AG04449 (cell line): ENCODE measurements at places on chromosomes 7 and 10.

GRCh38 chr7:38975944-38976392 is 1.7 kb upstream of the POU6F2 start:
- no peak for DNase-seq

DNA sequence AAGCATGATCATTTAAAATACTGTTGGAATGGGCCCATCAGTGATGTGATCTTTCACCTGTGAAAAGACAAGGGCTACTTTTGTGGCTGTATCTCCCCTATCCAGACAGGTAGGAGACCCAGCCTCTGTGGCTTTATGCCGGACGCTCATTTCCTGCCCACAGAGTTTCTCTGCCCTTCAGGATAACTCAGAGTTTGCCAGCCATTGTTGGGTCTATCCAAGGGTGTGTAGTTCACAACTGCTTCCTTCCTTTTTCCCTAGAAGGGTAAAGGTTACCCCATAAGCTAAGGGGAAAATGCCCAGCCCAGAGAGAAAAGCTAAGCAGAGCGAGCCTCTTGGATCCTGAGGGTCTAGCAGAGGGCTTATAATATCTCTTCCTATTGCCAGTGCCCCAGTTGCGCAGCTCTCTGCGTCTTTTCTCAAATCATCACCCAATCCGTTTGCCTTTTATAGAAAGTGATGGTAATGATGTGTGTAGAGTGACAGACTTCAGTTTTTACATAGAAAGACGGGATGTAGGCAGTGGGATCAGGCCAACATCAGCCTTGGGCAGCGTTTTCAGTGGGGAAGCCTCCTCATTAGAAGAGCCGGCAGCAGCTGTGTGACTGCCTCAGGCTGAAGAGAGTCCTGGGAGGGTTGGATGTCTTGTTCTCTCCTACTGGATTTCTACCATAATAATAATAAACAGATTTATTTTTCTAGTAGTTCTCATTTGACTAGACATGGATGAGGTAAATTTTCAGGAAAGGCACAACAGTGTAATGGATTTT is 80.5 kb downstream of the MET start:
- no peak for DNase-seq

GRCh38 chr7:148835854-148836253 is 48.2 kb downstream of the EZH2 start:
- no peak for DNase-seq

DNA sequence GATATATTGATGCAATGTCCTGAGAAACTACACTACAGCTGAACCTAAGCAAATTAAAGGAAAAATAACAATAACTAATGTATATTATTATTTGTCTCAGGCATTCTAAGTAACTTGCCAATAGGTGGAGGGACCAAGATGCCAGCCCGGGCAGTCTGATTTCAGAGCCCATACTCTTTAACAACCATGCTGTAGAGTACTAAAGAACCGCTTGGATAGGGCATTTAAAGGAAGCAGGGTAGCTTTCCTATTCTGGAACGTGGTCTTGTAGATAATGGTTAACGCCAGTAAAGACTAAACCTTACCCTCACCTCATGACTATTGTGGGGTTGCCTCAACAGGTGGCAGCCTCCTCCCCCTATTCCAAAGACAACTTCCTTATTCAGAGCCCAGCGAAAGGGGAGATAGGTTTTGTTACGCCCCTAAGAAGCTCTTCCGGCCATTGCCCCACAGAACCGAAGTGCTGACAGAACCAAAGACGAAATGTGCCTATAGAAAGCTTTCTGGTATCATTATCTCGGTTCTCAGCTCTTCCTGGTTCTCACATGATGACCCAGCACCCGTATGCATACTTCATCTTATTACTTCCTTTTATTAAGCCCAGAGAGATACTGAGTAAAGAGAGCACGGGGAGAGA is 707 bp upstream of the C1GALT1 start:
- DNase-seq = no peak

GRCh38 chr7:104845557-104845956 is 168.4 kb upstream of the KMT2E start:
- no peak for DNase-seq

- no peak for DNase-seq
Measured at GRCh38 chr7:44898039-44898438, 12.7 kb upstream of the PURB start.

DNA sequence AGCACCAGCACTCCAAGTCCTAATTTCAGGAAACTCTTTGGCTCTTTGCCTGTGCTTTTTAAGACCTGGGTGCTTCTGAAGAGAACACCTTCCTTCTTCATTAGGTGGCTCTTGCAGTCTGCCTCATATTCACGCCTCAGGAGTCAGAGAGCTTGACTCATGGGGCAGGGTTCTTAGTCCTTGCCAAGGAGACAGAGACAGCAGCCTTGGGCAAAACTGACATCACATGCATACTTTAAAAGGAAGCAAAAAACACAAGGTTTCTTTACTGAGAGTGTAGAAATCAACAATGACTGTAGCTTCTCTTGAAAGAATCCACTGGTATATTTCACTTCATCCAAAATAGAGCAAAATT is 780.6 kb downstream of the INHBA start:
- peak; percentile 71 for DNase-seq

GRCh38 chr10:63365976-63366765 is 99.6 kb downstream of the JMJD1C start:
- no peak for DNase-seq

DNA sequence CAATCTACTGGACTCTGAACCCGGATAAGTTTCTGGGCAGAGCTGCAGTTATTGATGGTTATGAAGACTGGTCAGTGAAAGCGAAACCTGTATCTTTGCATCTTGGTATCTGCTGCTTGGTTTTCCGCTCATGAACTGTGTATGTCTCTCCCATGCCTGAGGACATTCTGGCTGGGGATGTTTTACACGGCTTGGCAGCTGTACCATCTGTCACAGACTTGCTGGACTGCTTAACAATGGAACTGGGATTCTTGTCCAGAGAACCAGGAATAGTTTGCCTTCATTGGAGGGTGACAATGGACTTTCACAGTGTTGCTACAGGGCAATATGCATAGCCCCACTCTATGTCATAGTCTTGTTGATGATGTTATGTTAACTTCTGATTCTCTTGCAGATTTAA is 119.9 kb upstream of the TMEM106B start:
- no peak for DNase-seq

- no peak for DNase-seq
Measured at GRCh38 chr7:131556053-131556908, at the start of gene PODXL. Gene PODXL, minus strand, starts transcription at chr7:131556628. Its CDS starts 269 bp downstream, at chr7:131556359.

GRCh38 chr10:91381257-91381891 is 28.8 kb upstream of the HECTD2 start:
- DNase-seq = no peak

DNA sequence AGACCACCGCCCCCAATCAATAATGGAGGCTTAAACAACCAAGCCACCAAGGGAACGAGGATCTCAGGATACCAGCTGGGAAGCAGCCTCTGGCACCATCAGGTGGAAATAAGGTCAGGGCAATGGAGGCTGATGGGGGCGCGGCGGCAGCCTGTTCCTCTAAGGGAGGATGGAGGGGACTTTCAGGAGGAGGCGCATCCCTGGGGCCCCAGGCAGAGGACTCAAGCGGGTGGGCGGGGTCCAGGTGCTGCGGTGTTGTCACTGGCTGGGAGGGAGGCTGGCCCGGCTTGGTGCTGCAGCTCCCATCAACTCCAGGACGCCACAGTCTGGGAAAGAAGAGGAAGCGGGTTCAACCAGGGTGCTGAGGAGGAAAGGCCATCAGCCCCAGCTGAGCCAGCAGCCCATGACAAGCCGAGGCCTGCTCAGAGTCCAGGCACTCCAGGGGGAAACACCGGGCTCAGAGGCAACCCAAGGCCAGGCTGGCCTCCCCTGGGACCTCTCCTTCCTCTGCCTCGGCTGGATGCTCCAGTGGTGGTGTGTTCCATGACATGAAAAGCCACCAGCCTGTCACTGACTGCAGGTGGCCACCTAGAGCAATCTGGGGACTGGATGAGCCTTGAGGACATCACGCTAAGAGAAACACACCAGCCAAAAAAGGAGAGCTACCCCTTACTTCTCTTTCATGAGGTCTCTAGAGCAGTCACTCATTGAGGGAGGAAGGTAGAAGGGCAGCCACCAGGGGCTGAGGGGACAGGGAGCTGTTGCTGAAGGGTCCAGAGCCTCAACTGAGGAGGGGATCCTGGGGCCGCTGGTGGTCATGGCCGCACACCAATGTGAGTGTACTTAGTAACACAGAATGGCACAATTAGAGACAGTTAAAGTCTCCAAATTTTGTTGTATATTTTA is 4.6 kb downstream of the GIGYF1 start:
- no peak for DNase-seq

DNA sequence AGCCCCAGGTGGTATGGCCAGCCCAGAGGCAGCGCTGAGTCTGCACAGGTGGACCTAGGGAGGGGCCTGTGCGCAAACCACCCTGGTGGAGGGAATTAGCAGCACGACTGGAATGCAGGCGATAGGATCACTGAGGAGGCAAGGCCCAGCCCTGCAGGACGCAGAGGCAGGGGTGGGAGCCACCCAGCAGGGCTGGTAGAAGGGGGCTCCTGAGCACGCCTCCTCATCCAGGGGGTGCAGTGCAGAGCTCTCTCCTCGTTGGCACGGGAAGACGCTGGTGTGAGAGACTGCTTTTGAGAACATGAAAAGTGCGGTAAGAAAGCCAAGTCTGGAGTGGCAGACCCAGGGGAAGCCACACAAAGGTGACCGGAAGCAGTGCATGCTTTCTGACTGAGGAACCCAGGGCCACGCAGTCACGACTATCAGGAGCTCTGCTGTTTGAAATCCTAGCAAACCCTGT is 6.0 kb downstream of the FXYD4 start:
- DNase-seq = no peak

DNA sequence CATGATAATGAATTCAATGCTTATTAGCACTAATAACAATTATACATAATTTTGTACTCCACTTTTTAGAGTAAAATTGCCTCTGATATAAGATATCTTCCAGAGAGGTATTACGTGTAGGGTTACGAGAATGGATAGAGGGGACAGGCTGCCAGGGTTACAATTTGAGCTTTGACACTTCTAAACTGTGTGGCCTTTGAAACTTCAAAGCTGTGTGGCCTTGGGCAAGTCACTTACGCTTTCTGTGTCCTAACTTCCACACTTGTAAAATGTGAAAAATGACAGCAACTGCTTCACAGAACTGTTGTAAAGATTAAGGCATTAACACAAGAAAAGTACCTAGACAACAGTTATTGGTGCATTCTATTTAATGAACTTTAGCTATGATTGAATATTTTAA is 259.5 kb upstream of the SLC26A5 start:
- no peak for DNase-seq

DNA sequence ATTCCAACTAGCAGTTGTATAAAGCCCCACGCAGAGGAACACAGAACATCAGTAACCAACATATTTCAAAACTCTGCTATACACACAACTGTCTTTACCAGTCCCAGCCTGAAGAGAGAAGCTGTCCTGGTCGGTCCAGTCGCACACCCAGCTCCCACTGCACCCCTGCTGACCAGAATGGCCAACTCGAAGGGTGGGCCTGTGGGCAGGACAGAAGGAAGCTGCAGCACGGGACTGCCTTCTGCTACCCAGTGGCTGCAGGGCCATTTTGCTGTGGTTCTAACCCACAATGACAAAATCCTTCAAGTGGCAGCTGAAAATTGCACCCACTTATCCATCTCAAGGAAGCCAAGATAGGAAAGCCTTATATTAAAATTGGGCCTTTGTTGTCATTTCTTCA is 48.2 kb downstream of the GSDME start:
- DNase-seq = no peak

DNA sequence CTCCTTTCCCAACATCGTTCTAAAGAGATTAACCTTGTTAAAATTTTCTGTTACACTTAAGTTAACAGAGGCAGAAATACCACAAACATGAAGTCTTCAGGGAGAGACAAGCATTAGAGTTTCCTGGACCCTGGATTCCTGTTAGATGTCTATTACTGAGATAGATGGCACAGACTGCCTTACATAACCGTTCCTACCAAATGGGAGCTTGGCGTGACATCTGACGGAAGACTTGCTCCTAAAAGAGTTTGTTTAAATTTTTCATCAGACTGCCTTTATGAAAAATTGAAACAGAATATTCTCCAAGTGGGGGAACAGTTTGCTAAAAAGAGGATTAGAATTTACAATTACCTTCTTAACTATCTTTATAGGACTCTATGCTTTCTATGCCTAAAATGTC is 22.7 kb downstream of the ANK3 start:
- DNase-seq = no peak

DNA sequence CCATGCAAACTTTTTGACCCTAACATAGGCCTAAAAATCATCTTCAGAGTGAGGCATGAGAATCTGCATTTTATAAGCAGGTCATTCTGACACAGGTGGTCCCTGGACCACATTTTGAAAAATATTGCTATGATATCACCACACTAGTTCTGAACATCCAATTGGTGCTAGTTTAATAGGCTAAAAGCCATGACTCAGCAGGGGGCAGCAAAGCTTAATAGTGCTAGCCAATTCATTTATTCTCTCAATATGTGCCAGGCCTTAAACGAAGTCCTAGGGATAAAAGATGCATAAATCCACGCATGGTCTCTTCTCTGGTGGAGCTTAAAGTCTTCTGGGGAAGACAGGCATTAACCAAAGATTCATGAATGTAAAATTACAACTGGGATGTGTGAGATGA is 10.2 kb upstream of the SLC25A28 start:
- no peak for DNase-seq

DNA sequence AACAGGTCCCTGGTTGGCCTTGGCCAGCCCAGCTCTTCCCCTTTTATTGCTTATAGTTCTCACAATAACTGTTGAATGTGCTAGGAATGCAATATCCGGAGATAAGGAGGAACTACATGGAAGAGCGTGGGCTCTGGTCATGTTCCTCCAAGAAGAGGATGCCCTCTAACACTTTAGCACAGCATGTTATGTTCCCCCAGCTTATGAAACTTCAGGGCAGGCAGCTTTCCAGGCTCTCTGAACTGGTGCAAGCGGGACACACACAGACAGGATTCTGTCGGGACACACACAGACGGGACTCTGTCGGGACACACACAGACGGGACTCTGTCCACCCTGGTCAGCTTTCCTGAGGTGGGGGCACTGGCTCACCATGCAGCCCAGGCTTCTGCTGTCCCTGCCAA is 141.6 kb downstream of the PKD1L1 start:
- no peak for DNase-seq

DNA sequence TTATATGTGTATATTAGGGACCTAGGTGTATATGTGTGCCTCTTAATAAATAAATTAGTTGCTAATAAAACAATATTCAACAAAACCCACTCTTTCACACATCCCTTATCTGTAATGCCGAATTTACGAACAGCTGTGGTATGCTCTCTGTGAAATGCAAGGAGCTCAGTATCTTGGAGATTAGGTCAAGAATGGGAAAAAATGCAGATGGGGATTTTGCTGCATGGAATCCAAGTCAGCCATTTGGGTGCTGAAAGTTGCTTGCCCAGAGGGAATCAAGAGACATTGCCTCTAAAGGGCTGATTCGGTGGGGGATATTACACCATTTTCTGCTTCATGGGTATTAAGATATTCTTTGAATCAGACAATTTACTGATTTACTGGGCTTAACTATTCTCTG is 93.5 kb downstream of the CREB5 start:
- no peak for DNase-seq
